ENCODE measurements at places on chromosomes 4 and X.

DNA sequence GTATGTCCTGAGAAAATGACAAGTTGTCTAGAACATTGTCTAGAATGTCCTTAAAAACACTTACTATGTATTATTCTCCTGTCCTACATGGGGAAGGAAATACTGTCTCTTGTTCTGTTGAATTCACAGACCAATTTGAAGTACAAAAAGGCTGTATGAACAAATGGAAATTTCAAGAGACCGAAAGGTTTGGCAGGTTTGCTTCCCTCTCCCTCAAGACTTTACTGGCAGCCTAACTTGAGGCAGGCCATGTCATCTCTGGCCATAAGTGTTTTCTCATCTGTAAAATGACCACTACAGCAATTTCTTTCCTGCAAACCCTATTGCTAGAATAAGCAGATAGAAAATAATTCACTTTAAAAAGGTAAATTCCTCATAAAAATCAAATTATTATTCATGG lies 191.2 kb upstream of the BMP3 start:
- no peak for DNase-seq

- DNase-seq = no peak
Measured at GRCh38 chrX:39966176-39966575, 131.6 kb downstream of the BCOR start.

DNA sequence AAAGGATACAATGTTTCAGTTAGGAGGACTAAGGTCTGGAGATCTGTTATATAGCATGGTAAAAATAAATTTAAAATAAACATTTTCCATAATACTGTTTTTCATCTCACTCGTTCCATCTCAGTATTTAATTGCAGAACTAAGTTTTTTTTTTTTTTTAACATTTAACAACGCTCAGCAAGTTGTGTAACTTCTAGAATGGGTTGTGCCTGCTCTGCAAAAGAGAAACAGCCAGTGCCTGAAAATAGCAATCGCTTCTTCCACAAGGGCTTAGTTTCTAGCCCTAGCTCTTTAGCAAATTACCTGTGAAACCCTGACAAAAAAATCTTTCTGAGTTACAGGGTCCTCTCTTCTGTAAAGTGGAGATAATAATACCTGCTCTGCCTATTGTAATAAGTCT lies 41.9 kb downstream of the CNGA1 start:
- no peak for DNase-seq

DNA sequence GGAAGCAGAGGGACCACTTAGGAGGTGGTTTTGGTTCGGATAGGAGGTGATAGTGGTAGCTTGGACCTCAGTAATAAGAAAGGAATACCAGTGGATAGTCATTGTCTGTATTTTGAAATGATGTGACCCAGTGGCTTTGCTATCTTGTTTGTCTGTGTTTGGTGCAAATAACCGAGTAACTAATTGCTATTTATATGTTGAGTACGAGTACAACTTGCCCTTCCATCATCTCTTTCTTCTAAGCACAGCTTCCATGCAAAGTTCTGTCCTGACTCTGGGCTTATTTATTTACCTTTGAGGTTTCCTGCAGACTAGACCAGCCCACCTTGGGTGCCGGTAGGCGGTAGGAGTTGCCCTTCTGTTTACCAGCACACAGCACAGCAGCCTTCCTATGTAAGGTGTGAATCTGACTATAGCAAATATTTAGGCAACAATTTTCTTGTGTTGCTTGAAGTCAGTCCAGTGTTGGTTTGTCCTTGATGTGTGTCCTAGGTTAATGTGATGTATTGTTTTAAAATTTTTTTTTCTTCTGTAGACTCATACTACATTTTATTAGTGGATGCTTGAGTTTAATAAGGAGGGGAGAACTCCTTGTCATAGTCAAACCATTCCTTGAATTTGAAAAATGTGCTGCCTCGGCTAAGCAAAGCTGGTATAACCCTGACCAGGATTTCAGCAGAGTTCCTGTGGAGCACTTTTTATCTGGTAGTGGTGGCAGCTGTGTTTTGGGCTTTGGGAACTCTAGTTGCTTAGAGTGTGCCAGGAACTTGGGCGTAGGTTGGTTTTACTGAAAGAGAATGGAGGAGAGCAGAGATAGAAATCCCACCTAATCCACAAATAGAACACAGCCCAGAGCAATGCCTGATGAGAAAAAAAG lies 21.9 kb downstream of the PTTG2 start:
- DNase-seq = no peak

DNA sequence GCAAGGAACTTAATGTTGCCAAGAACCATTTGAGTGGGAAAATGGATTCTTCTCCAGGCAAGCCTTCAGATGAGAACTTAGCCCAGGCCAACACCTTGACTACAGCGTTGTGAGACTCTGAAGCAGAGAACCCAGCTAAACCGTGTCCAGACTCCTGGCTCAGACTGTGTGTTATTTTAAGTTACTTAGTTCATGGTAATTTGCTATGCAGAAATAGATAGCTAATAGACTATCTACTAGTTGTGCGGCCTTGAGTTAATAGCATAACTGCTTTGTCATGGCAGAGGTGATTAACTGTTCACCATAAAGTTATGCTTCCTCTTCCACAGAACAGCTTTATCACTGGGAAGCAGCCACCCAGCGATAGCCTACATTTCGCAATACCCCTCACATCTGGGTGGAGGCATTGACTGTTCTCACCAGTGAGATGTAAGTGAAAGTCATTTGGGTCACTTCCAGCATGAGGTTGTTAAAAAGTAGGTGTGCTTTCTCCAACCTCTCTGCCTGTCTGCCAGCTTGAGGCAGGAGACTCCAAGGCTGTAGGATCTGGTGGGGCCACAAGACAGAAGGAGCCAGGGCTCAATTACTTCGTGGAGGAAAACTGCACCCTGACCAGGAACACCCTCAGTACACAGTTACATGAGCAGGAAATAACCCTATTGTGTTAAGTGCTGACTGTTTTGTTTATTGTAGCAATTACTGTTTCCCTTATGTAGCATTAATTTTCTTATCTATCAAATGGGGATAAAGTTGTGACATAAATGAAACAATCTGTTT lies 94.2 kb downstream of the GPAT3 start:
- no peak for DNase-seq

DNA sequence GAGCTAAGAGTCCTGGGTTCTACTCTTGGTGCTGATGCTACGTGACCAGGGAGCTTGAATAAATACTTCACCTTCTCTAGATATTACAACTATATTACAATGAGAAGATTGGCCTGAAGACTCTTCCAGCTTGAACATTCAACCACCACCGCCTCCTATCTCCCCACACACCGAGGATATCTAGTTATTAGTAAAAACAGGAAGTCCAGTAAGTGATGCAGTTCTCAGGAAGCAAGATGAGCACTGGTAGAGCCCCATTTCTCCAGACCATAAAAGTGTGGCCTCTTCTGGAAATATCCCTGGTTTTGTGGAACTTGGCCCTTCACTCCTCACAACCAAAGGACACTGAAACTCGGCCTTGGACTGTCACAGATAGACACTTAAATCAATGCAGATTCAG lies 18.5 kb downstream of the PJA1 start:
- DNase-seq = no peak

- no peak for DNase-seq
Measured at GRCh38 chr4:105430811-105431210, 43.1 kb downstream of the PPA2 start.

DNA sequence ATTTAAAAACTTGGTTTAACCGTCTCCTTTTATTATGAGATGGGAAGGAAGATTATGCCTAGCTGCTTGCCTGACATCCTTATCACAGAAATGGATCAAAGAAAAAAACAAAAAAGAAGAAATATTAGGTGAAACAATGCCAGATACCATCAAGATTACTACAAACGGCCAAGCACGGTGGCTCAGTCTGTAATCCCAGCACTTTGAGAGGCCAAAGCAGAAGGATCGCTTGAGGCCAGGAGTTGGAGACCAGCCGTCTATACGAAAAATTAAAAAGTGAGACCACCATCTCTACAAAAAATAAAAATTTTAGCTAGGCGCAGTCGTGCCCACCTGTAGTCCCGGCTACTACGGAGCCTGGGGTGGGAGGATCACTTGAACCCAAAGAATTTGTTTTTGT lies 2.3 kb downstream of the FRYL start:
- no peak for DNase-seq

GRCh38 chr4:142405695-142406498 lies 440.2 kb downstream of the INPP4B start:
- no peak for DNase-seq

DNA sequence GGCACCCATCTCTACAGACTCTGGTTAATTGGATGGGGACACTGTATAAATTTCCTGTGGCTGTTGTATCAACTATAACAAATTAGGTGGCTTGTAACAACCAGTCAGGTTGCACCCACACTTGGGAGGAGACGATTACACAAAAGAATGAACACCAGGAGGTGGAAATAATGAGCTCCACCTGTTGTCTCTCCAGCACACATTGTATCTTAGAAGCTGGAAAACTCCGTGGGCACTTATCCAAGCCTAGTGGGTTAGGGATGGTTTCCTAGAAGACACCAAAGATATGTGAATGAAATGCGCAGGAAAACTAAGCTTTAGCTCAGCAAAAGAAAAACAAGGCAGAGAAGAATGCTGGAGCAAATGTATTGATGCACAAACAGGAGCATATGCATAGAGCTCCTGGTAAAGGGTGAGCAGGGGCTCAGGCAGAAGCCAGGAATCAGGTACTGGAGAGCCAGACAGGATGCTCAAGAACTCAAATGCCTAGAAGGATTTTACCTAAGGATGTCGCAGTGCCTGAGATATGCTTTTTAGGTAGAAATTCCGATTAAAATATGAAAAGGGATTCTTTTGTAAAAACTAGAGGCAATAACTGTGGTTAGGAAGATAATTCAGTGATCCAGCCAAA lies 111.7 kb downstream of the GALNTL6 start:
- no peak for DNase-seq

DNA sequence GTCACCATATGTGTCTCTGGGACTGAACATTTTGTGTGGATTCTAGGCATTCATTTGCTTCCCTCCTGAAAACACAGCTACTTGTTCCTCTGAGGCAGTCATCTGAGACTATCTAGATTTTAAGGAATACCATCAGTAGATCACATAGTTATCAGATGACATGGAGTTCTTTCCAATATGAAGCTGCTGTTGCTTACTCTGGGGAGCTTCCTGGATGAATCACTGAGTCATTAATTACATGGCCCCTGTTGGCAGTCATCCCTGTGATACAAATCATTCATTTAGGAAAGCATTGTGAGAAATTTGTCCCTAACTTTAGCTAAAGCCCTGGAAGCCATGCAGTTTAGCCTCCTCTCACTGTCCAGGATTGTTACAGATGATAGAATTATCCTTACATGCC lies 98.2 kb upstream of the ARSJ start:
- no peak for DNase-seq
